ENCODE measurements at places on chromosomes 16 and 17.

DNA sequence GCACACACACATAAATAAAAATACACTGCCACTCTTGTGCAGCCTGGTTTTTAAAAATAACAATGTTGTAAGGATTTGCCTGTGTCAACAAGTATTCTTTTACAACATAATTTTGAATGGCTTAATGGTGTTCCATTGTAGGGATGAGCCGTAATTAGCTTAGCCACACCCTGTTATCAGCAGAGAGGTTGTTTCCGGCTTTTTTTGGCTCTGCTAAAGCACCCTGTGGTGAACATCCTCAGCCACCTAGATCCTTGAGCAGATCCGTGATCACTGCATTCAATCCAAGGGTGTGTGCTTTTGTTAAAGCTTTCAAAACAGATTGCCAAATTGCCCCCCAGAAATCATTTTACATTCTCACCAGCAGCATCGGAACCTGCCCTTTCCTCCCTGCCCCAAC is 7.0 kb downstream of the KATNB1 start:
- no peak for DNase-seq

GRCh38 chr17:18262111-18262510 is 1.6 kb downstream of the MIEF2 start:
- DNase-seq = no peak

DNA sequence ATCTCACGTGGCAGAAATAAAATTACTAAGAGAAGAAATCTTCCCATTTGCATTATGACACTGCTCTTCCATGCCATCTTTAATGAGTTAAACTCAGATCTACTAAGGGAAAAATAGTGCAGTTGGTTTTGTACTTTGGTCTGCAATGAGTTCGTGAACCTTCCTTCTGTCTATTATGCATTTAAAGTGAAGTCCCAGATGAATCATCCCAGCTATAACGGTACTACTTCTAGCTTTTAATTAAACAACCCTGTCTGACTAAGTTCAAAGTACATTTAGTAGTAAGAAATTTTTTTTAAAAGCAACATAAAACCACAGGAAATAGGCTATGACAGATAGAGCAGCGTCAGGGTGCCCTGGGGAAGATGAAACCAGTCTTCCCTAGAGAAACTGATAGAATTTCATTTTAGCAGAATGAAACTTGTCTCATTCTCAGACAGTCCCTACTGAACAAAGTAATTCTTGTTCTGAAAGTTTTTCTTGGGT is 1.8 kb downstream of the TMIGD1 start:
- DNase-seq = no peak

- DNase-seq = peak; percentile 49
Measured at GRCh38 chr16:68229431-68230175, 6.3 kb downstream of the ESRP2 start.

- DNase-seq = peak; percentile 52
Measured at GRCh38 chr17:28118362-28118761, 75.9 kb downstream of the NLK start.

- no peak for DNase-seq
Measured at GRCh38 chr17:28381141-28381825, 9.8 kb downstream of the SARM1 start.

GRCh38 chr17:10798332-10798749 is 5.6 kb downstream of the TMEM238L start:
- DNase-seq = no peak

- no peak for DNase-seq
Measured at GRCh38 chr16:61296814-61297213, 739.4 kb downstream of the CDH8 start.

DNA sequence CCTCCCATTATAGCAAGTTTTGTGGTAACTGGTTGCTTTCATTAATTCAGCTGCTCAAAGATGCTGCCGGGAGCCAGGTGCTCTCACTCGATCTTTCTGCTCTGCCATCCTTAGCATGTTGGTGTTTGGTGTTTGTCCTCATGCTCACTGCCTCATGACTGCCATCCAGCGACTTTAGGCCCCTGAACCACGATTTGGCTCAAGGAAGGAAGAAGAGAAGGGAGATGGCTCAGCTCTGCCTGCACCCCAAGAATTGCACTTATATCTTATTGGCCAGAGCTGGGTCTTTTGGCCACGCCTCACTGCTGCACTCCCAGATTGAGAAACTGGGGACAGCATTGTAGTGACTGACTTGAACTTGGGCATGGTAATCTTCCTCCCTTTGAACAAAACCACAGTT is 52.7 kb downstream of the ARSG start:
- DNase-seq = no peak

- DNase-seq = no peak
Measured at GRCh38 chr16:87789437-87790291, 23.9 kb upstream of the KLHDC4 start.

GRCh38 chr17:57512258-57512657 is 232.8 kb downstream of the CCDC182 start:
- no peak for DNase-seq

DNA sequence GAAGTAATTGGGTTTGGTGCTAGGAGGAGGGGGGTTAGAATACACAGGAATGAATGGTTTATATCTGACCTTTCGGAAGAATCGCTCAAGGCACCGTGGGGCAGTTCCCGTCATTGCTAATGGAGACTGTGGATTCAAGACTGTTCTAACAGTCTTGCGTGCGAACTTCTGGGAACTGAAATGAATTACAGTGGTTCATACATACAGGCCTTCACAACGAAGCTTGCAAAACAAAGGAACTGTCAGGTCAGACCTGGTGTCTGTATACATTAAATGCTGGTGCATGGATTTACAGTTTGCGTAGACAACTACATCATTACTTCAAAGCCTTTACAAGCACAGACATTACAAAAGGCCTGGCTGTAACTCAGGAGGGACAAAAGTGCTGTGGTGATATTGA is 983.9 kb downstream of the CDH11 start:
- DNase-seq = no peak

- DNase-seq = peak; percentile 65
Measured at GRCh38 chr16:68379472-68380347, 68.6 kb downstream of the SMPD3 start.

GRCh38 chr17:47966079-47966519 is 4.8 kb upstream of the CDK5RAP3 start:
- DNase-seq = no peak

DNA sequence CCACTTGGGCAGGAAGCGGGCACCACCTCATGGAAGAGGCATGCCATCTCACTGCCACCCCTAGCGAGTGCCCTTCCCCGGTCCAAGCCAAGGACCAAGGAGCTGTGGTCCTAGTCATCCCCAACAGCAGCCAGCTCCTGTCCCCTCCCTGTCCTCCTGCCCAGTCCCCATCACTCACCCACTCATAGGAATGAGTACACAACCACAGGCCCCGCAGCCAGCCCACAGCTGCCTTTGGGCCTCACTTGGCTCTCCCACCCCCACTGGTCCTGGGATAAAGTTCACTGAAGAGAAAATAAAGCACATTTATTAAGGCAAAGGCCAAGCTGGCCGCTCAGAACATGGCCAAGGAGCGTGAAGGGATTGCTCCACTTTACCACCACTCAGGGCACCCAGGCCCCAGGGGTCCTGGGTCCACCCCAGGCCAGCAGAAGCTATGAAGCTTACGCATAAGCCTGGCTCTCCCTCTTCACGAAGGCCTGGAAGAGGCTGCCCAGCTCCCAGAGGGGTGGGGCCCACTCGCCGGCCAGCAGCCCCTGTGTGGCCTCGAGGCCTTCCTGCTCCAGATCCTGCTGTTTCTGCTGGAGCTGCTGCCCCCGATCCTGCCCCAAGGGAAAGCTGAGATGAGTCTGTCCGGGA is 3.6 kb downstream of the SCRN2 start:
- no peak for DNase-seq

- peak; percentile 90 for DNase-seq
Measured at GRCh38 chr16:88264641-88265285, 118.0 kb upstream of the ZNF469 start.

DNA sequence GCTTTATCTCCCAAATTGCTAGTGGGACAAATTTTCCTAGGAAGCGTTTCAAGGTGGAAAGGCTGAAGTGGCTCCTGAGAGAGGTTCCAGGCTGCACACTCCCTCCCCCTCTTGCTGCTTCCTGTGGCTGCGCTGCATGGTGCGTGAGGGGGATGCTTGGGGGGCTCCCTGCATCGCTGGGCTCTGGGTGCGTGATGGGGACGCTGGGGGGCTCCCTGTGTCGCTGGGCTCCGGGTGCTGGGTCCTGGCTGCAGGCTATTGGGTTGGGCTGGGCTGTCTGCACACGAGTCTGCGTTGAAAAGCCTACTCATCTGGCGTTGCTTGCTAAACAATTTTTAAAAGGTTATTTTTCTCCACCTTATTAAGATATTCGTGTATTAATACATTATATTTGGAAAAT is 30.1 kb downstream of the NDEL1 start:
- DNase-seq = no peak

- no peak for DNase-seq
Measured at GRCh38 chr16:88701581-88702370, 4.4 kb downstream of the RNF166 start.

DNA sequence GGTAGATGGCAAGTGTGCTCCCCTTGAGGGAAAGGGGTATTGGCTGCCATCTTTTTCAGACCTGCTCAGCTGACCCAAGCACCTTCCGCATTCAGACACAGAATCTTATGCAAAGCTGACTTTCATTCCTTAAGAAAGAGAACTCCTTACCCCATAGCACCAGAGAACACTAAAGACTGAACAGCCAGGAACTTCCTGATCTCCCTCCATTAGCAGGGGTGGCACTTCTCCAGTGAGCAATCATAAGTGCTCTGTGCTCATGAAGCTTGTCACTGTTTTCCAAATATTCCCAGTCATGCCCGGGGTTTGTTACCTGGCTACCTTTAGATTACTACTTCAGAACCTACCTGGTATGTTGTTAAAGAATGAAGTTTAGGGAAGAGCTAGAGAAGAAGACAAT is 11.9 kb downstream of the HSD17B2 start:
- DNase-seq = no peak

All from RPMI8226 (cell line).